NCI-H2029 (cell line): ENCODE measurements at places on chromosomes 11 and 22.

GRCh38 chr11:26478710-26479109 lies 93.4 kb downstream of the MUC15 start:
- no peak for DNase-seq

DNA sequence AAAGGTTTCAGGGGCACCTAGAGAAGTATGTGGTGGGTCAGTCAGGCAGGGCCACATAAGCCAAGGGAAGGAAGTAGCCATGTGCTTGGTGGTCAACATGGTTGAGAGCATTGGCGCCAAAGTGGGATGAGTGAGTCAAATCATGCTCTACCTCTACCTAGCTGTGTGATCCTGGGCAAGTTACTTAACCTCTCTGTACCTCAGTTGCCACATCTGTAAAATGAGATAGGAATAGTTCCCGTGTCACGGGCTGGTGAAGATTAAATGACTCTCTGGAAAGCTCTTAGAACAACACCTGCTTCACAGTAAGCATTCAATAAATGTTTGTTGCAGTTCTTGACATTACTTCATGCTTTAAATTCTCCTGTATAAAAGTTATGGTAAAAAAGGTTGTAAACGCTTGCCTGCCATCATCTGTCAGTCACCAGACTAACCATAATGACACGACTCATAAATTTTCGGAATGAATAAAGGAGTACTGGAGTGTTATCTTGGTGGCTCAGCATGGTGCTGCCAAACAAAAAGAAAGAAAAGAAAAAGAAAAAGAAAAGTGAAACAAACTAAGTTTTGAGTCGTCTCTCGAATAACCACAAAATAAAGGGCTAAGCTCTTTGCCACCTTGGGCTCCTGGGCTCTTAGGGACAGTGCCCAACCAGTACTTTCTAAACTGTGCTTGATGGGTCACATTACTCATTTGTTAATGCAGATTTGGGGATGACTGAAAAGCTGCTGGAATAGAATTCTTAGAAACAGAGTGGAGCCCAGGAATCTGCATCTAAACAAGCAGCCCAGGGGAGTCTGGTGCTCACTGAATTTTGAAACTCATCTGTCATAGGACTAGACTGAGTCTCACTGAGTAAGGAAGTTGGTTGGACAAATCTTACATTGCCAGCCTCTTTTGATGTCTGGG lies 107.6 kb downstream of the LDLRAD3 start:
- DNase-seq = no peak

GRCh38 chr22:31247726-31248125 lies 35.6 kb downstream of the LIMK2 start:
- no peak for DNase-seq

- no peak for DNase-seq
Observed at GRCh38 chr11:109894242-109894641, 198.9 kb upstream of the ZC3H12C start.

- DNase-seq = no peak
Observed at GRCh38 chr11:61287338-61287977, 7.7 kb downstream of the VWCE start.

- no peak for DNase-seq
Observed at GRCh38 chr11:134504146-134504905, 92.3 kb upstream of the B3GAT1 start.

DNA sequence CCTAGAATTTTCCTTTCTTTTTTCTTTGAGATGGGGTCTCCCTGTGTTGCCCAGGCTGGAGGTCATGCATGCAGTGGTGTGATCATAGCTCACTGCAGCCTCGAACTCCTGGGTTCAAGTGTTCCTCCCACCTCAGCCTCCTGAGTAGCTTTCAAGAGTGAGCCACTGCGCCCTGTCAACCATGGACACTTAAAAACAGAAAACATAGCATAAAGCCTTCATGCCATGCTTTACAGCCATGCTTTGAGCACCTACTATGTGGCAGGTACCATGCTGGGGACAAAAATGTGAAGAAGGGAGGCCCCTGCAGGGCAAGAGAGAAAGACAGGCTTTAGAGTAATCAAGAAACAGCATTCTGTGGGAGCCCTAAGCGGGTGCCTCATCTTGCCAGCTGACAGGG lies 13.7 kb upstream of the GNB1L start:
- no peak for DNase-seq
